SW 1271 (cell line): ENCODE measurements at places on chromosomes 5 and 9.

GRCh38 chr9:109114670-109115069, 5.1 kb downstream of the TMEM245 start:
- DNase-seq = no peak

DNA sequence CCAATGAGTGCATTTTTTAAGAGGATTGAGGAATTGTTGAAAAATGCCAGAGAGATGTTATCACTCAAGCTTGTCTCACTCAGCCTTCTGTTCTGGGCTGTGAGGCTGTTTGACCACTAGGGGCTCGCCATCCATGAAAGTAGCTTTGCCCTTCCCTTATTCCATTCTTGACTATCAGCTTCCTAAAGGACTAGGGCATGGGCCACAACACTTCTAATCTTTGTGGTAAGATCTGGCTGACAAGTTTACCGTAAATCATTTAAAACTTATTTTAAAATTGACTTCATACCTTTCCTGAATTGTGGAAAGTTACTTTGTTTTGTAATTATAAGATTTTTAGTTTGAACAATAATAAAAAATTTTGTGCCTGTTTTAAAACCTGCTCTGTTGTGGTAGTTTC, 49.5 kb downstream of the TJP2 start:
- DNase-seq = peak; percentile 76

GRCh38 chr9:91755761-91756509, 194.1 kb downstream of the ROR2 start:
- no peak for DNase-seq

- DNase-seq = no peak
Measured at GRCh38 chr5:154476354-154477205, 1.4 kb downstream of the HAND1 start.

- no peak for DNase-seq
Measured at GRCh38 chr5:177035976-177036375, 13.5 kb downstream of the ZNF346 start.

GRCh38 chr5:77620405-77620804, 18.1 kb downstream of the OTP start:
- peak; percentile 19 for DNase-seq

DNA sequence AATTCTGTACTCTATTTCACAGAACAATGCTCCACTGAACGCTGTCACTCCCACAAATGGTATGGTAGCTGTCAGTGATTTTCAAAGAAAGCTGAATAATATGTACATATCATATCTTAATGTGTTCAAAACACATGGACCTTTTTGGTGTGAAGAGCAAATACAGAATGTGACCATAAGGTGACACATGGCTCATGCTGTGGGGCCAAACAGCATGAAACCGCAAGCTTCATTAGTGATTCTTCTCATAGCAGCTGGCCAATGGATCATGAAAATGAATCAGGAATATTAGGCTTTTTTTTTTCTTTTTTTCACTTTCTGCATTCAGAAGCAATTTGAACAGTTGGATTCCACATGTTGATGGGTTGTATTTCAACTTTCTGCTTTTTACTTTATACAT, 54.9 kb upstream of the CDH9 start:
- DNase-seq = no peak

DNA sequence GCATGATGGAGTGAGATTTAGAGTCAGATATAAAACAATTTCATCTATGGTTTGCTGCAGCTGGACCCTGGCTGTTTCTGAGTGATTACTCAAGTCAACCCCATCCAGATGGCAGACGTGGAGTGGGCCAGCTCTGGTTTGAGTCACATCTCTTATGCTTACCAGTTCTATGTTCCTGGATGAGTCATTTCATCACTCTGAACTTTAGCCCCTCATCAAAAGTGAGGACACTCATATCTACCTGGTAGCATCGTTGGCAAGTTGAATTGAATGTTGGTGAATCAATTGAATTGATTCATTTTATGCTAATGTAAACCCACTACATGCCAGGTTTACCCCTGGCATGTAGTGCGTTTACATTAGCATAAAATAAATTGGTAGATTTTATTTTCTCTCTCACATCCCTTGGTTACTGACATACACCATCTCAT, 176.4 kb downstream of the FGF18 start:
- DNase-seq = no peak

GRCh38 chr5:64269164-64269563, 103.5 kb downstream of the RNF180 start:
- DNase-seq = no peak

DNA sequence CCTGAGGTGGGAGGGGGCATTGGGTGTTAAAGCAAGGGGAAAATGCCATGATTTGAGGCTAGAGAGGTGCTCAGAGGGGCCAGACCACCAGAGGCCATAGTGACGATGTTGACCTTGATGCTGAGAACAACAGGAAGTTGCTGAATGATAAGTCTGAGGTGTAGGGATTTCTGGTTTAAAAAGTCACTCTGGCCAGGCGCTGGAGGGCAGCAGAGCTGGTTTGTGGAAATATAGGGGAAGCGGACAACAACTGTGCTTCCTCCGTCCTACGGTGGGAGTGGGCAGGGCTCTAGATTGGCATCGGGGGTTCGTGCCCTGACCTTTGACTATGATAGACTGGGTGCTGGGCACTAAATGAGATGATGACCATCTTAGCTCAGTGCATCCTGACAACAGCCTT, 44.7 kb downstream of the STOM start:
- DNase-seq = no peak
